GM13977 (cell line): ENCODE measurements at places on chromosomes 12 and 14.

- DNase-seq: peak; percentile 60
These were observed 7.6 kb upstream of the BRMS1L start for GRCh38 chr14:35818346-35819115.

- no peak for DNase-seq
These were observed 16.4 kb upstream of the LMO3 start for GRCh38 chr12:16622338-16622737.

- DNase-seq: no peak
These were observed 105.4 kb downstream of the PAPLN start for GRCh38 chr14:73342670-73343069.

DNA sequence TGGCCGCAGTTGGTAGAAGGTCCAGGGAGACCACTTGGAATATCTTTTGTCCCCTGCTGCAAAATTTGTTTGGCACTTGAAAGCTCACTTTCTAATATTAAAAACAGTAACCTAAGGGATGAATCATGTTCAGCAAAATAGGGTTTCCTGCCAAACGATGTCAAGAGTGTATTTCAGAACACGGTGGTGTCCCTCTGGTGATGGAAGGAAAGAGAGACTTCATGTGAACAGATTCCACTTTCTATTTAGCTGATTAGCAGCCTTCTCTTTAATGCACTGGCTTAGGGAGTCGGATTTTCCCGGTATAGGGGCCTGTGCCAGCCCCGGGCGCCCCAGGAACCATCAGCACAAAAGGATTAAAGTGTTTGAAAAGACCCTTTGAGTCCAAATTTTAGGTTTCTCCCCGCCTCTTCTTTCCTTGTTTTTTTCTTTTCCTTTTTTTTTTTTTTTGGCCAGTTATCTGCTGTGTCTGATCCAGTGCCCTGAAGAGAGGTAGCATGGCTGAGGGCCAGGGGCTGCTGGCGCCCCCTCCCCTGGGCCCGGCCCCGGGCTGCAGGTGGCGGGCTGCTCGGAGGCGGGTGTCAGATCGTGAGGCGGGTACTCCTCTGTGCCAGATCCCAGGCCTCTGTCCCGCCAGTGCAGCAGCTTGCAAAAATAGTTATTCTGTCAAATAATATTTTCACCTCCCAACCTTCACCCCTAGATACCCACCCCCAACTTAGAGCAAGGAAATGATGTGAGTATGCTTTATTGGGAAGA lies 88.3 kb downstream of the TESC start:
- no peak for DNase-seq

- DNase-seq: no peak
These were observed 6.1 kb upstream of the DDX23 start for GRCh38 chr12:48858043-48858442.

DNA sequence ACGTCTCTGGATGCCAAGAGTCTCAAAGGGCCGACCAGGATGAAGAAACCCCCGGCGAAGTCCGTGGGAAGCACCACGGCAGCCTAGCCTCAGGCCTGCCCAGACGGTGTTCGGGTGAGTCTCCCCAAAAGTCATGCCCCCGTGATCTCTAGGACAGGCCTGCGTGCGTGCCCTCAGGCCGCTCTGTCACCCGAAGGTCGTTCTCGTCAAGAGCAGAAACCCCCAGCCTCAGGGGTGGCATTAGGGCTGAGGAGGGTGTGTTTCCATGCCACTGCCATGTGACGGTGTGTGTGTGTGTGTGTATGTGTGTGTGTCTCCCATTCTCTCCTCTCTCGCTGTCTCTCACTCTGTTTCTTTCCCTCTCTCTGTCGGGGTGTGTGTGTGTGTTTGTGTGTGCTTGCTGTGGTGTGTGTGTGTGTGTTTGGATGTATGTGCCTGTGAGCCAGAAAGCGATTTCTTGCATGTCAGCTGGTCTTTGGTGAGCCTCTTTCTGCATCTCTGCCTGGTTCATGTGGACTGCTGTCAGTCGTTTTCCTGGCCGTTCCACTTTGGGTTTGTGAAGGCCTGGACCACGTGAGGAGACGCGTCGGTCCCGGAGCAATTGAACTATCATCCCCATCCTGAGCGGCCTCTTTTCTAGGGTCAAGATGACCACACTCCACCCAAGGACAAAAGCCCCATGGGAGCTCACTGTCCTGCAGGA lies 772.5 kb upstream of the ALG10B start:
- DNase-seq: no peak

- DNase-seq: no peak
These were observed 77.2 kb downstream of the BAZ1A start for GRCh38 chr14:34797747-34798583.

- DNase-seq: peak; percentile 14
These were observed 79.8 kb downstream of the SRRM4 start for GRCh38 chr12:119060847-119061796.

GRCh38 chr12:26654623-26655022 lies 178.4 kb downstream of the ITPR2 start:
- no peak for DNase-seq

DNA sequence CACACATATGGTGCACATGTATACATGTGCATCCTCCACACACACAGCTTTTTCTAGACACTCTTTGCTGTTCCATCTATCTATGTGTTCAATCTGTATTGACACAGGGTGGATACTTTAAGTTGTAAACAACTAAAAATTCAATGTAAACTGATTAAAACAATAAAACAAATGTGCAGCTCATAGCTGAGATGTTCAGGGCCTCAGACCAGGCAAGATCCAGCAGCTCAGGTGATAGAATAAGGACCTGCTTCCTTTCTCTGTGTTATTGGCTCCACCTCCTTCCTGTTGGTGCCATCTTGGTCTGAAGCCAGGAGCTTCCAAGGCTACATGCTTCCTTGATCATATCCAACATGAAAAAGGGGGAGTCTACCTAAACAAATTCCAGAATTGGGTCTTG lies 158.1 kb upstream of the RFLNA start:
- no peak for DNase-seq

DNA sequence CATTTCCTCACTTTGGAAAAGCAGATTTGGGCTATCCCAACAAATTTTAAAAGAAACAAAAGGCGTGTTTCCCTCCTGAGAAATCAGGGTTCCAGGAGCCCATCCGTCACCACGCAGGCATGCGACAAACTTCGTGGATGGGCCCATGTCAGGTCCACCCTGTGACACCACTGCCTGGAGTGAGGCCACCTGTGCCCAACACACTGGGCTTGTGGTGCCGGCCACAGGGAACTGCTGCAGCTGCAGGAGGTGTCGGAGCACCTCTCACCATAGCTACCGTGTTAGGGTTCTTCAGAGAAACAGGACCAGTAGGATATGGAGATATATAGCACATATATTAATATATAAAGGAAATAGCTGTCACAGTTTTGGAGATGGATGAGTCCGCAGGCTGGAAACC lies 53.0 kb upstream of the BCL11B start:
- DNase-seq: no peak

GRCh38 chr12:39815746-39816145 lies 196.1 kb upstream of the ABCD2 start:
- DNase-seq: no peak

GRCh38 chr12:107571492-107571891 lies 114.1 kb upstream of the PWP1 start:
- no peak for DNase-seq

- no peak for DNase-seq
These were observed 6.5 kb upstream of the LGALS3 start for GRCh38 chr14:55122440-55122986.

DNA sequence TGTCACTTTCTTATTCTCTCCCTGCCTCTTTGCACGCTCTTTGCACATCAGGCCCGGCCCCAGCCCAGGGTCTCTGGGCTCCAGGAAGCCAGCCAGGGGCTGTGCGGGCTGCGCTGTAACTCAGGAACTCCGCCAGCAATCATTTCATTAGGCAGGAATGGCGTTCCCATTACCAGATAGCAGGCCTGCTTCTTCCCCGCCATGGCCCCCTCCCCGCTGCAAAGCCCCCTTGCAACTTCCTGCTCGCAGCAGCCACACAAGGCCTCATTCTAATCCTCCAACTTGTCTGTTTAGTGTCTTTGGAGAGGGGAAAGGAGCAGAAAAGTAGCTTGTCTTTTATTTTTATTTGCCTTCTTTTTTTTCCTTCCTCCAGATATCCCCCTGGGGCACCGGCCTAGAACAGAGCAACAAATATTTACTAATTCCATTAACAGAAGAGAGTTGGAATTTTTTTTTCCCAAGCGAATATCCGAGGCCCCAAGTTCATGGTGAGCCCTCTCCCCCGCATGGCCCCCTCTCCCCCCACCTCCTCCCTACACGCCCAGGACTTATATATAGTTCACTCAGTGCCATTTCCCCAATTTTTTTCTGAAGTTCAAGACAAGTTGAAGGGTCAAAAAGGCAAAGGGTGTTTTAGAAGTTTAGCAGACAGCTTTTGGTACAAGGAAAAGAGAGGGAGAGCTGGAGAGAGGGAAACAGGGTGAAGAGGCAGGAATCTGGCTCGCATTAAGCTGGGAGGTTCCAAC lies 329.4 kb upstream of the TBX3 start:
- no peak for DNase-seq

DNA sequence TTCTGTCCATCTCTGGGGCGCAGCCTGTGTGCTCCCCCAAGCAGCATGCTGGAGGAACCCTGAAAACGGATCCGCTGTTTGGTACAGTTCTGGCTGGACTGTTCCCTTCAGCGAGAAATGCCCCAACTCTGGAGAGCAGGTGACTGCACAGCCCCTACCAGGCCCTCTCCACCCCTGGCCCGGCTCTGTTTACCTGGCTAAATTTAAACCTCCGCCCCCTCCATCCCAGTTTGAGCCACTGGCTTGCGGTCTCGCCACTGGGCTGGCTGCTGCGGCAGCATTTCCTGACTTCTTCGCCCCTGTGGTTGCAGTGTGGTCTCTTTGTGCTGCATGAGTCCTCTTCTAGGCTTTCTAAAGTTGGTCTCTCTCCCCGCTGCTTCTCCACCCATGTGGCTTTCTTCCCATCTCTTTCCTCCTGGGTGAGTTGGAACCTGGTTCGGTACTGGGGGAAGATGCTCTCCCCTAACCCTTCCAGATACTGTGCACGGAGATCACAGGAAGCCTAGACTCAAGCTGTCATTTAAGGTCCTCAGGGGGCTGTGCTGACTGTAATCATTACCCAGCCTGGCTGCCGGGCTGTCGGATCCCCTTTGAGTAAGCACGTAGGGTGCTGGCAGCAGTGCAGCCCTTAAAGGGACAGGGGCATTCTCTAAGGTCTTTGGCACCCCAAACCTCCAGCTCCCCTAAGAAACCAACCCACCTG lies 60.6 kb downstream of the FBXL14 start:
- peak; percentile 73 for DNase-seq

DNA sequence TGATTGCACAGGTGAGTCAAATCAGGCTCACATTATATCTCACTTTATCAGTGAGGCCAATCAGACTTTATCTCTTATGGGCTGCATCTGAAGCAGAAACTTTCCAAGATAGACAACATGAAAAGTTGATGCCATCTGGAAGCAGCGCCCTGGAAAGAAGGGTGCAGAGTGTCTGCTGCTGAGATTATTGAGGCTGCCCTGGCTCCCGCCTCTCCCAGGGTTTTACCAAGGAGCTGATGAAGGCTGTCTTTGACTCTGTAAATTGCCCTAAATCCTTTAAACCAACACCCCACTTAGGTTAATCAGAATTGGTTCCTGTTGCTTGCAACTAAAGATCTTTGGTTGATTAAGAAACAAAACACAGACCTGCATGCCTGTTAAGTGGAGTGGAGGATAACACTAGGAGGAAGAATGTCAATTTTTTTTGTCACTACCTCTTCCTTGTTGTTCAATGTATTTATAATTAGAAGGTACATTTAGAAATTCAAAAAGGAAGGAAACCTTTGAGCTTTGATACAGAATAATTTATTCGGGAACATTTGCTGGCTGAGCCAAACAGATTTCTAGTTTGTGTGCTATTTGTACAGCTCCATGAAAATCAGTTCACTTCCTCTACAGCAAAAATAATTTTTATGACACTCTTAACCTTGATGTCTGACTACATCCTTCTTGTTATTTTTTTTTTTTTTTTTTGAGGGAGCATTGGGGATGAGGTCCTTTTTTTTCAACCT lies 104.1 kb downstream of the VEZT start:
- no peak for DNase-seq

DNA sequence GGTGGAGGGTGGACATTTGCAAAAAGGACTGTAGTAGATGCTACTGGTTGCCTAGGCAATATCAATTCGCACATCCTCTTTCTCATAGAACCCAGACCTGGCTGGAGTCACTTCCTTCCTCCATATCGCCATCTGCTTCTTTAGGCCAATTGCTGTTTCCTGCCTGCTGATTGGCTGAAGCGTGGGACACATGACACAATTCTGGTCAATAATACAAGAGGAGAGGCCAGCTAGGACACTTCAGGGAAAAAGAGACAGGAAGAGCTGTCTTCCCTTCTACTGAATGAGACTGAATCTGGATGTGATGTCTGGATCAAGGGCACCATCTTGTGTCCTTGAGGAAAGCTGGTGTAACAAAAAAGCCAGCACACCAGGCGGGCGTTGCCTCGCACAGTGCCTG lies 53.8 kb downstream of the TRPV4 start:
- DNase-seq: no peak

- DNase-seq: no peak
These were observed 122.7 kb downstream of the RGS6 start for GRCh38 chr14:72054911-72055310.

- DNase-seq: peak; percentile 35
These were observed 112.0 kb upstream of the TMCC3 start for GRCh38 chr12:94762259-94762942.
